NB4 (cell line): ENCODE measurements at places on chromosomes 16 and 17.
A peak's percentile ranks its signal among the peaks of the same experiment; 100 is the strongest.

- peak; percentile 18 for DNase-seq
These were observed 1.6 kb downstream of the ACLY start for GRCh38 chr17:41917192-41917591.

DNA sequence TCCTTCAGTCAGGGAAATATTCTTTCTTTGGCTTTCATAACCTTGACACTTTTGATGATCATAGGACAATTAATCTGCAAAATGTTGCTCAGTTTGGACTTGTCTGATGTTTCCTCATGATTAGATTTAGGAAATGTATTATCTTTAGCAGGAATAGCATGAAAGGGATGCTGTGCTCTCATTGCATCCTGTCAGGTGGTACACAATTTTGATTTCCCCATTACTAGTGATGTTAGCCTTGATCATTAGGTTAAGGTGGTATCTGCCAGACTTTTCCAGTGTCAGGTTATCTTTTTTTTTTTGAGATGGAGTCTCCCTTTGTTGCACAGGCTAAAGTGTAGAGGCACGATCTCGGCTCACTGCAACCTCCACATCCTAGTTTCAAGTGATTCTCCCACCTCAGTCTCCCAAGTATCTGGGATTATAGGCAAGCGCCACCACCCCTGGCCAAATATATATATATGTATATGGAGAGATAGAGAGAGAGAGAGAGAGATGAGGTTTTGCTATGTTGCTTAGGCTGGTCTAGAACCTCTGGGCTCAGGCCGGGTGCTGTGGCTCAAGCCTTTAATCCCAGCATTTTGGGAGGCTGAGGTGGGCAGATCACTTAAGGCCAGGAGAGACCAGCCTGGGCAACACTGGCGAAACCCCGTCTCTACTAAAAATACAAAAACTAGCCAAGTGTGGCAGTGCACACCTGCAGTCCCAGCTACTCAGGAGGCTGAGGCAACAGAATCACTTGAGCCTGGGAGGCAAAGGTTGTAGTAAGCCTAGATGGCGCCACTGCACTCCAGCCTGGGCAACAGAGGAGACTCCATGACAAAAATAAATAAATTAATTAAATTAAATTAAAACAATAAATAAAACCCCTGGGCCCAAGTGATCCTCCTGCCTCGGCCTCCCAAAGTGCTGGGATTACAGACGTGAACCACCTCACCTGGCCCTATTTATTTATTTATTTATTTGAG is 15.8 kb upstream of the CAVIN1 start:
- DNase-seq: peak; percentile 47

GRCh38 chr17:72702998-72703397 is 389.5 kb downstream of the SLC39A11 start:
- no peak for DNase-seq

DNA sequence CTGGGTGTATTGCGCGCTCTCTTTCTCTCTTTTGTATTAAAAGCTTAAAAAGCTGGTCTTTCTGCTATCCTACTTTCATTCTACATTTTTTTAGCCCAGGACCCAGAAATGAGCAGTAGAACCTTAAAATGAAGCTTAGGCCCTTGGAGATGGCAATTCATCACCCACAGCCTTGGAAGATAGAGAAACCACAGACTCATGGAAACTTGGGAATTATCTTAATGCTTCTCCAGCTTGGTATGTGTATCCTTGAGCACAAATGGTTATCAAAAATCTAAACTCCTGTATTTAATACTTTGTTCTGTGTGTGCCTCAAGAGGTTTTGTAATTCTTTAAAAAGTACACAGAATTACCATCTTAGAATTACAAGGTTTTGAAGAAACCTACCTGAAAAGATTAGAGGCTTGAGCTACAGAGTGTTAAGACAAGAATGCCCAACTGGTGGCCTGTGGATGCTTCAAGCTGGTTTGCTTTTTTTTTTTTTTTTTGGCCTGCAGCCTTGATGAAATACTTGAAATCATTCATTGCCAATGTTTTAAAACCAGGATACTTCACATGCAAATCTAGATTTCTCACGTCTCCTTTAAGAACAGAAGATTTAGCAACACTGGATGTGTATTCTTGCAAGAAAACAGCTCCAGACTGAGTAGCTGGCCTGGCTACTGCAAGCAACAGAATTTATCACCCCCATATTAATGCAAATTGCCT is 105.0 kb downstream of the XYLT1 start:
- no peak for DNase-seq

DNA sequence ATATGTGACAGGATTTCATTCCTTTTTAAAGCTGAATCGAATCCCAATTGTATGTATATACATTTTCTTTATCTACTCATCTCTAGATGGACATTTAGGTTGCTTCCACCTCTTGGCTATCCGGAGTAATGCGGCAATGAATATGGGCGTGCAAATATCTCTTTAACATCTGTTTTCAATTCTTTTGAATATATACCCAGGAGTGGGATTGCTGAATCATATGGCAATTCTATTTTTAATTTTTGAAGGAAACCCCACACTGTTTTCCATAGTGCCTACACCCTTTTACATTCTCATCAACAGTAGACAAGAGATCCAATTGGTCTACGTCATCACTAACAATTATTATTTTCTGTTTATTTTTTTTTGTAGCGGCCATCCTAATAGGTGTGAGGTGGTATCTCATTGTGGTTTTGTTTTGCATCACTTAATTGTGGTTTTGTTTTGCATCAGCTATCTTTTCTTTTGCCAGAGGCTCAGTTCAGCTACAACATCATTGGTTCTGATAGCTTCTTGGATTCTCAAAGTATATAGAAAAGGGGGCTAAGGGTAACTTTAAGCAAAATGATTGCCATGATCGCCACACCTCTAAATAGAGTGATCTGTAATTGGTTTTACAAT is 25.6 kb upstream of the MAP2K6 start:
- no peak for DNase-seq

DNA sequence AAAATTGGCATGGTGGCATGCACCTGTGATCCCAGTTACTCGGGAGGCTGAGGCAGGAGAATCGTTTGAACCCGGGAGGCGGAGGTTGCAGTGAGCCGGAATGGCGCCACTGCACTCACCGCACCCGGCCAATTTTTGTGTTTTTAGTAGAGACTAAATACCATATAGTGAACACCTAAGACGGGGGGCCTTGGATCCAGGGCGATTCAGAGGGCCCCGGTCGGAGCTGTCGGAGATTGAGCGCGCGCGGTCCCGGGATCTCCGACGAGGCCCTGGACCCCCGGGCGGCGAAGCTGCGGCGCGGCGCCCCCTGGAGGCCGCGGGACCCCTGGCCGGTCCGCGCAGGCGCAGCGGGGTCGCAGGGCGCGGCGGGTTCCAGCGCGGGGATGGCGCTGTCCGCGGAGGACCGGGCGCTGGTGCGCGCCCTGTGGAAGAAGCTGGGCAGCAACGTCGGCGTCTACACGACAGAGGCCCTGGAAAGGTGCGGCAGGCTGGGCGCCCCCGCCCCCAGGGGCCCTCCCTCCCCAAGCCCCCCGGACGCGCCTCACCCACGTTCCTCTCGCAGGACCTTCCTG is at the start of gene HBQ1:
Gene HBQ1, plus strand, starts transcription at position 359 of the 575 bp plus-strand sequence. Its CDS starts 28 bp downstream, at position 387.
- DNase-seq: no peak

DNA sequence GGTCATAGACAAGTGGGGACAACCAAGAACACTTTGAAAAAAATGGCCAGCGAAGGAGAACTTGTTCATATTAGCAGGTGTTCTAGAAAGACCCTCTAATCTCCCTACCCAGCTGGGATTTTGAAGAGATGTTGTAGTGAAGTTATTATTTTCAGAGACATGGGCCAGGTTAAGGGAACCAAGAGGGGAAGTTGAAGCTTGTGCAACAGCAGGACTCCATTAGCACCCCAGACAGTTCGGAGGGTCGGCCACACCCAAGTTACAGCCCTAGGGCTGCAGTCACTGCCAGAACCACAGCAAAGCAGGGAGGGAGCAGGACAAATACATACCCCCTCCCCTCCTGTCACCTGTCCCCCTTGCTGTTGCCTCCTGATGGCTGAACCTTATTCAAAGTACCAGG is 42.3 kb downstream of the WSB1 start:
- peak; percentile 88 for DNase-seq

- peak; percentile 76 for DNase-seq
These were observed 815.5 kb downstream of the KCNJ18 start for GRCh38 chr17:22507823-22508222.

- no peak for DNase-seq
These were observed 16.5 kb upstream of the SNN start for GRCh38 chr16:11651796-11652195.

GRCh38 chr17:59842901-59843652 is 49.7 kb downstream of the TUBD1 start:
- peak; percentile 51 for DNase-seq

GRCh38 chr17:76491271-76492122 is 9.7 kb downstream of the RHBDF2 start:
- DNase-seq: peak; percentile 65

DNA sequence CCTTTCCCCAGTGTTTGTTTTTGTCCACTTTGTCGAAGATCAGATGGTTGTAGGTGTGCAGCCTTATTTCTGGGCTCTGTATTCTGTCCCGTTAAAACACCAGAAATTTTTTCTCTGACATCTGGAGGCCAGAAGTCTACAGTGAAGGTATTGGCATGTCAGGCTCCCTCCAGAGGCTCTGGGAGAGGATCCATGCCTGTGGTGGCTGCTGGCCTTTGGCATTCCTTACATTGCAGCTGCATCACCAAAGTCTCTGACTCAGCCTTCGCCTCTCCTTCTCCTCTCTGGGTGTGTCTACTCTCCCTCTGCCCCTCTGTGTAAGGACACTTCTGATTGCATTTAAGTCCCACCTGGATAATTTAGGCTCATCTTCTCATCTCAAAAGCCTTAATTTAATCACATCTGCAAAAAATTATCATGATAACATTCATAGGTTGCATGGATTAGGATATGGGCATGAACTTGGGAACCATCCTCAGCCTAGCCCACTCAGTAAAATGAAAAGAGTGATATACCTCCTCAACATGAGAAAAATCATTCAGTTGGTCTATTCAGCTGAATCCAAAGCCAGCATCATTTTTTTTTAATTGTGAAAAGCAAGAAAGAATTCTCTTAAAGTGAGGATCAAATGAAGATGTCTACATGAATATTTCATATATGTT is 78.0 kb downstream of the MAP2K6 start:
- no peak for DNase-seq

GRCh38 chr16:5885521-5885920 is 787.9 kb upstream of the EEF2KMT start:
- no peak for DNase-seq

GRCh38 chr17:79081571-79082276 is 7.1 kb downstream of the ENGASE start:
- DNase-seq: no peak

GRCh38 chr17:44707755-44708400 is 587 bp upstream of the DBF4B start:
- DNase-seq: no peak
